Retina (tissue), 1 donor: ENCODE measurements at places on chromosomes 12 and 14.

DNA sequence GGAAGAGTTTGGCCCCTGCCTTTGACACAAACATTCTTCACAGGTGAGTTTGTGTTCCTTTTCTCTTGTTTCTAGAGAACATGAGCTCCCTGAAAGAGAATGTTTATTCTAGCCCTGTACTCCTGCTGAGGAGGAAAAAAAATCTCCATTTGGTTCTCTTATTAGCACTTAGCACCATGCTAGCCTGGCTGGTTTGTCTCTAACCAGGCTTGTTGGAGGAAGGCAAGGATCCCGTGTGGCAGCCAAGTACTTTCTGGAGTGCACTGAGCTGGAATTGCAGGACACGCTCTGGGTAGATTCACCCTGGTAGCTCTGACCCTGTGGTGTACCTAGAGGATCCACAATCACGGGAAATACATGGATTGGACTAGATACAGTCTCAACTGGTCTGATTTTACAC, 41.9 kb downstream of the KCNA1 start:
- DNase-seq, result no peak

GRCh38 chr12:570921-571794, 92.1 kb downstream of the NINJ2 start:
- DNase-seq, result no peak

DNA sequence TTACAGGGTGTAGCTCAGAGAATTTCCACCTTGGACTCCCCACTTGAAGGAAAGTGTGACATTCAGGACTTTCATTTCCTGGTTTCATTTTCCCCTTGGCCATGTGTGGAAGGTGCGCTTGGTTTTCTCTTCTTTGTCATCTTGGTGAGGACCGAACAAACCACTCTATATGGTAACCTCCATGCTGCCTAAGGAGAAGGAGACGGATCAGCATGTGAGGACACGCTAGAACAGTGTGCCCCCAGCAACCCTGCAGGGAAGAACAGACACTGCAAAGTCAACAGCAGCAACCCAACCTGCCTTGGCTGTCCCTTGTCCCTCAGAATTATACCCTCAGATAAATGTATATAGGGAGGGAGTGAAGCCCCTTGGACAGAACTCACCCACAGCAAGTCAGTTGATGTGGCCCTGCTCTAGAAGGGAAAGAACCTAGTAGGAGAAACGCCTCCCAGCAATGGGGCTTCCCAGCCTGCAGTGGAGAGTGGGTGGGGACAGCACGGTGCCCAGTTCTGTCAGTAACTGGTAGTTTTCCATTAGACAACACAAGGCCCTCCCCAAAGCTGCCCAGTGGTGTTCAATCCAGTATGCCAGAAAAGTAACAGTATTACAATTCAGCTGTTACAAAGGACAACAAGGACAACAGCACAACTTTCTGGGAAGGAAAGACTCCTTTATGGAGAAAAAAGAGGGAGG, 18.9 kb upstream of the COCH start:
- DNase-seq, result no peak

DNA sequence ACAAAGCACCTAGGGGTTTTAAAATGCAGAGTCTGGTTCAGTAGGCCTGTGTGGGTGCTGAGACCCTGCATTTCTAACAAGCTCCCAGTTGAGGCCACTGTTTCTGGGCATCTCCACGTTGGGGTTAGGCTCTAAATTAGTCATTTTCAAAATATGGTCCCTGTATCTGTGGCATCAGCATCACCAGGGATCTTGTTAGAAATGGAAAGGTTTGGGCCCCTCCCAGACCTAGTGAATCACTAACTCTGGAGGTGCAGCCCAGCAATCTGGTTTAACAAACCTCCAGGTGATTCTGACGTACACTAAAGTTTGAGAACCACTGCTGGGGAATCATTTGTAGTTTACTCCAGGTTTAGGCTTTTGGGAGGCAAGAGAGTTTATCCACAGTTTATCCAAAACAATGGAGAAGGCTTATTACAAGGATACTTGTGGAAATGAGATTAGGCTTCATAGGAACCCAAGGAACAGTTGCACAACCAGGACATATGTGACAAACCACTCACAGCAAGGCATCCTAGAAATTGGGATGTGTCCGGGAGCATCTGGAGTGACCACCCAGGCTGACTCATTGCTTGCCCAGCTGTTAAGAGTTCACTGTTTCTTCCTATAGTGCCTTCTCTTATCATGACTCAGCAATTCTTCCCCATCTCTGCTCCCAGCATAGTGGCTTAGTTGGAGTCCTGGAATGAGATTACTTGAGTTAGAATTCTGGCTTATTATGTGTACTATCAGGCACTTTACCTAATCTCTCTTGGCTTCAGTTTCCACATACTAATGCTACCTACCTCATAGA, 71.6 kb upstream of the STXBP6 start:
- no peak for DNase-seq

- peak; percentile 89 for DNase-seq
These were observed 5.3 kb upstream of the ACACB start for GRCh38 chr12:109110988-109111495.

GRCh38 chr14:104913435-104913834, 11.2 kb upstream of the PLD4 start:
- DNase-seq, result no peak

DNA sequence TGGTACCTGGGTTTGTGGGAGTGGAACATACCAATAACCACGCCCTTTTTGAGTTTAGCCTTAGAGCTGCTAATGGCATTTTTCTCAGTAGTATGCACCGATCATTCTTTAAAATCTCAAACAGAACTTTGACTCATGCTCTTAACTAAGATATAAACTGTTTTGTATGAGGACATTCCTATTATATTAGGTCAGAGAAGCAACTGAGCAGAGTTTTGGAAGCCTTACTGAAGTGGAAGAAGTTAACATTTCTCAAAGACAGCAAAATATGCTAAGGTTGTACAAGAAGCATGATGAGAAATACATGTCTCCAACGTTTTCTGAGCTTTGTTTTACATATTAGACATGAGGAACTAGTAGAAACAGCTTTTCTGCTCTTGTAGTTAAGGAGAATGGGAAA, 819.2 kb downstream of the FSCB start:
- DNase-seq, result no peak

- no peak for DNase-seq
These were observed 21.2 kb downstream of the ZFYVE21 start for GRCh38 chr14:103736546-103737431.

- peak; percentile 42 for DNase-seq
These were observed 88.7 kb upstream of the GRIP1 start for GRCh38 chr12:66767536-66767935.

GRCh38 chr14:29999013-29999539, 71.4 kb upstream of the PRKD1 start:
- no peak for DNase-seq

- no peak for DNase-seq
These were observed 45.2 kb upstream of the BAZ1A start for GRCh38 chr14:34920339-34920738.

GRCh38 chr14:79668951-79669350, 542.4 kb downstream of the DIO2 start:
- DNase-seq, result no peak

GRCh38 chr12:72075891-72076557, 137.4 kb downstream of the TPH2 start:
- DNase-seq, result no peak

DNA sequence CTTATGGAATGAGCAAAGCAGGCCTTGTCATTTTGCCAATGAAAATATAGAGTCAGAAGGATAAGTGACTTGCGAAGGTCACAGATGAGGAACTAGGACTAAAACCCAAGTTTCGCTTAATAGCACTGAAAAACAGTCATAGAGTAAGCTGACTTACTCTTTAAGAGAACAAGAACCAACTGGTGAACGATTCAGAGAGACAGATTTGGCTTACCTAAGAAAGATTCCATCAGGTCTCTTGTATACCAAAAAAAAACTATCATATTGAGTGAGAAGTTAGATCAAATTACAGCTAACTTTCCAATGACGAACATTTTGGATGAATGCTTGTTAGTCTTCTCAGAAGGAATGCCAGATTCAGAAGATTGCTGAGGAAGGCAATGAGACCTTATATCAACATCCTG, 74.2 kb downstream of the ZFC3H1 start:
- no peak for DNase-seq

DNA sequence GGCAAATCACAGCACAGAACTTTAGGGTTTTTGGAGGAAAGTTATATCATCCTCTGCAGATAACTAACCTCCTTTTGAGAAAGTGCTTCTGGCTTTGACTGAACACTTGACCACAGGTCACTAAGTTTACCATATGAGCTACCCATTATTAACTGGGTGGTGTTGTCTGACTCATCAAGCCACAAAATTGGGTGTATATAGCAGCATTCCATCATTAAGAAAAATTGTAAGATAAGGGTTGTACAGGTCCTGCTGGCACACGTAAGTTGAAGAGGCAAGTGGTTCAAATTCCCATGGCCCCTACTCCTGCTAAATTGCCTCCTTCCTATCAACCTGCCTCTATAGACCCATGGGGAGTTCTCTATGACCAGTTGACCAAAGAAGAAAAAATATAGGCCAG, 39.5 kb downstream of the L2HGDH start:
- no peak for DNase-seq

- no peak for DNase-seq
These were observed 123.2 kb downstream of the GXYLT1 start for GRCh38 chr12:42021469-42021868.

- DNase-seq, result no peak
These were observed 326.1 kb upstream of the RTL1 start for GRCh38 chr14:101229666-101230065.

GRCh38 chr12:77774761-77775160, 55.9 kb upstream of the NAV3 start:
- DNase-seq, result no peak

DNA sequence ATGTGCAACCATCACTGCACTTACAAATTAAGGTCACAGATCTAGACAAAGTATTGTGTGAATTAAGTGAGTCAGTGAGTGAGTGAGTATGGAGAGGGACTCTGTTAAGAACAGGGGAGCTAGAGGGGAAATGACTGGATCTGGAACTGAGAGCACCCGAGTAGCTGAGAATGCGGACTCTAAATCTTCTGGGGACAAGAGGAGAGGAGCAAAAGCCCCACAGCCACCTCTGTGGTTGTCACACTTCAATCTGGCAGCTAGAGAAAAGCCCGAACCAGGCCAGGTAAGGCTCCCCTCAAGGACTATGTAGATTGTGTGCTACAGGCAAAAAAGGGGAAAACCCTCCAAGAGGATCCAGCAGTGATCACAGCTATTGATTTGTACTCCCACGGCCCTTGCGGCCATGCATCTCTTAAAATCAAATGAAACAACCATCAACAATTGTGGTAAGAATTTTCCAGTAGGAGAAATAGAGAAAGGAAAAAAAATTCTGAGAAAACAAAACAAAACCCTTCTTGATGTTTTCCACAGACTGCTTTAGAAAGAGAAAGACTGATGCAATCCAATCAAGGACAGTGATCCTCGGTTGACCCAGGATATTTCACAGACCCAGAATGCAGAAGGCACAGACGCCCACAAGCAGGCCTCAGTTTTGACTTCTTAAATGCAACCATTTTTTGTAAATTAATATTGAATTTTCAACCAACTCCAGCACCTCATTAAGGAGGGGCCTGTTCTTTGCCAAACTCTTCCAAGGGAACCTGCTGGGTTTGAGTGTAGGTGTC, 109.6 kb downstream of the SLC38A6 start:
- DNase-seq, result no peak

DNA sequence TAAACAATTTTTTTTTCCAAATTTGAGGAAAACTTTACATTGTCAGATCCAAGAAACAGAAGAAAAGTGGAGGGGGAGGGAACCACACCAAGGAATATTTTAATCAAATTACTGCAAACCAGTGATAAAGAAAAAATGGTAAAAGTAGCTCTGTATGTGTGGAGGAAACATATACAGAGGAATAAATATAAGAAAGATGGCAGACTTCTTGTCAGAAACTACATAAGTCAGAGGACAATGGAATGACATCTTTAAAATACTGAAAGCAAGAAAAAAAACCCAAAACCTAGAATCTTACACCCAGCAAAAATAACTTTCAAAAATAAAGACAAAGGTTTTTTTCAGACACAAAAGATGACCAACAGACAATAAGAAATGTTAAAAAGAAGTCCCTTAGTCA, 10.2 kb upstream of the LLPH start:
- no peak for DNase-seq

GRCh38 chr12:123634142-123634561, 523 bp downstream of the GTF2H3 start:
- no peak for DNase-seq

DNA sequence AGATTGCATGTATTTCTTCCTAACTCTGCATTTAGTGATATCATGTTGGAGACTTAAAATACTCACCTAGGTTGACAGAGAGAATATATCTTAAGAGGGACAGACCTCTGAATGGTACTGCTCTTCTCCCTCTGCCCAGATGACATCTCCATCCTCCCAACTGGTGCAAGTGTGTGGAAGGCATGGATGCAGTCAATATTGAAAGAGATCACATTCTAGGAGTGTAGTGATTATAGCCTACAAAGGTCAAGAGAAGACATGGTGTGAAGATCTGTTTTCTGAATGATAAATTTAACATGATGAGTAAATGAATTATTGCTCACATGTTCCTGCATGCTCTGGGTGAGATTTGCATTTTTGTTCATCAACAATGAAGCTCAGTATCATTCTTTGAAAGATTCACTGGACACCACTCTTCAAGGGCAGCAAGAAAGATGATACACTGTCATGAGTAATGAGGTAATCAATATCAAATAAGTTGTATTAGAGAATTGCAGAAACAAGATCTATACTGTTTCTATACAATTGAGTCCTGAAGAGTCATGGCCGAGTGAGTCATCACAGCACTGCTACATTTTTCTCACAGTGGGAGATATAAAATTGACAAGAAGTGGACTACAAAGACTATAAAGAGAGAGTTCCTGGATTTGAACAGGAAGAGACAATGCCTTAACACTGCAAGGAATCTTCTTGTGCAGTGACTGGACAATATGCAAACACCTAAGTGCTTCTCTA, 183.3 kb upstream of the KRR1 start:
- no peak for DNase-seq

DNA sequence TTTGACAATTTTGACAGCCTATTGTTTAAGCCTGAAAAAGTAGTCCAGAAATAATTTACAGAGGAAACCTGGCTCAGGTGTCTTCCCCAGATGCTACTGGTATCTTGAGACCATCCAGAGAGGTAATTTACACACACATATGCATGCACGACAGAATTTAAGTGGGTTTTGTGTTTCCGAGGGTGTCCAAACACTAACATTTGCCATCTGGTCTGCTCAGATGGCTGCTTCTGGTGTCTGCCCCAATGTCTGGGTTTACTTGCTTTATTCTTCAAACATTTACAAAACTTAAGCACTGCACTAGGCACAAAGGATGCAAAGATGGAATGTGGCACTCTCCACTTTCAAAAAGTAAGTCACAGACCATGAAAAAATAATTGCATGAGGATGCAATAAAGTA, 226.6 kb upstream of the EGLN3 start:
- no peak for DNase-seq
